ENCODE measurements at places on chromosomes 4 and X.

DNA sequence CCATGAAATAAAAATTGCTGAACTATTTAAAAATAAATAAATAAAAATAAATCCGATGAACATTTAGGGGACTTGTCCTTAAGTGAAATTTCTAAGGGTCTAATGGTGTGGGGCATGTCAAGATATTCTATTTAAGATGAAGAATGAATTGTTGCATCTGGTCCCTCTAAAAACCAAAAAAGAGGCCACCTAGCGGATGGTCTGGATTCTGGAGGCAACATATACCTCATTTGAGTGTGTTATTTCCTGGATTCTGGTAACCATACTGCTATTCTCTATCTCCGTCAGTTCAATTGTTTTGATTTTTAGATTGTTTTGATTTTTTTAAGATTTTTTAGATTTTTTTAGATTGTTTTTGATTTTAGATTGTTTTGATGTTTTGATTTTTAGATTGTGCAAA, 28.3 kb downstream of the AGTR2 start:
- DNase-seq = no peak

DNA sequence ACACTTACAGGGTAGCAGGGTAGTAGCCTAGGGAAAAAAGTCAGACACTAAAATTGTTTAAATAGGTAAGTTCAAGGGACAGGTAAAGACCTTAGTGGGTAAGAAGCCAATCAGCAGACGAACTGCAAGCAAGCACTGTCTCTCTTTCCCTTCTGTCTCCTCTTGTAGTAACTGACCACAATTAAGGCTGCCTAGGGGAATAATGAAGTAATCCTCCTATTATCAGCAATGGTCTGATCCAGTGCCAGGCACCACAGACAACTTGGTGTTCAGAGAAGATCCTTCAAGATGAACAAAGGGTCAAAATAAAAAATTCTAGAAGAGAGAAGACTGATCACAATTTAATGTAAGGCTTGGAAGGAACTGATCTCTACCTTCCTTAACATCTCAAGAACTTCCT, 62.9 kb downstream of the ELOVL6 start:
- no peak for DNase-seq

GRCh38 chr4:162401021-162401420, 237.2 kb upstream of the FSTL5 start:
- DNase-seq = no peak

DNA sequence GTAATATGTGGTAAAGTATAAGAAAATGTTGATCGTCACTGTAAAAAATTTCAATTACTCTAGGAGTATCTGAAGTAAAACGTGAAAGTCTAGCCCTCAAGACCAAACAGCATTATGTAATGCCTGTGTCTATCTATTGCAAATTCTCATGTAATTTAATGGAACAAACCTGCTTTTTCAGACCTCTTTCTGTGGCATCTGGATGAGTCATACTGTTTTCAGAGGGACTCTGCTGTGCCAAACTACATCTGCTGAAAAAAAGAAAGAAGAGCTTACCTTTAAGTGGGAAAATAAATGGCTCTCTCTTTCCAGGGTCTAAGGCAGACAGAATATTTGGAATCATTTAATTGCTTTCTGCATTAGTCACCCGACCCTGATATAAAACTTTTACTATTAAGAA, 89.8 kb upstream of the ARMCX2 start:
- no peak for DNase-seq

GRCh38 chr4:112594993-112595392, 41.7 kb downstream of the ZGRF1 start:
- DNase-seq = no peak

- no peak for DNase-seq
These were observed 1781.1 kb upstream of the TENM3 start for GRCh38 chr4:180462116-180462515.

DNA sequence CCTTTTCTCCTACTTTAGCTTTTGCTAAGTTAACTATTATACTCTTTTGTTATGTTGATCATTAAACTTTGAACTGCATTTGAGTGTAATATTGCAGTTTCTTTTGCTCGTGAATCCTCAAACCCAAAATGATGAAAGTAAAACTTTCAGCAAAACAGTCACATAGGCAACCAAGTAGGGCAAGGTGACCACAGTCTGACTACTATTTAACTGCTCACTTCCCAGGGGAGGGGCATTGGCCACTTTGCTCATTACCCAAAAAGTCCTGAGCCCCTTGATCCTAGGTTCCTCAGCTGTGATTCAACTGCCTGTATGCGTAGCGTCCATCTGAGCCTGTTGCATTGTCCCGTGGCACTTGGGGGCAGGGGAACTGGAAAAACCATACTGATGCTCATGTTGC, 17.0 kb downstream of the RBMX2 start:
- DNase-seq = no peak

DNA sequence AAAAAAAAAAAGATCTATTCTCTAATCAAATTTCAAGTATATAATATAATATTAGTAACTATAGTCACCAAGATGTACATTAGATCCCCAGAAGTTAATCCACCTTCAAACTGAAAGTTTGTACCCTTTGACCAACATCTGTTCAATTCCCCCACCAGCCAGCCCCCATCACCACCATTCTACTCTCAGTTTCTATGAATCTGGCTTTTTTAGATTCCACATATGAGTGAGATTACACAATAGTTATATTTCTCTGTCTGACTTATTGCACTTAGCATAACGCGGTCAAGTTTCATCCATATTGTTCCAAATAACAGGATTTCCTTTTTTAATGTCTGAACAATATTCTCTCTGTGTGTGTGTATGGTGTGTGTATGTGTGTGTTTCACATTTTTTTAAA, 33.7 kb upstream of the VMA21 start:
- DNase-seq = no peak

DNA sequence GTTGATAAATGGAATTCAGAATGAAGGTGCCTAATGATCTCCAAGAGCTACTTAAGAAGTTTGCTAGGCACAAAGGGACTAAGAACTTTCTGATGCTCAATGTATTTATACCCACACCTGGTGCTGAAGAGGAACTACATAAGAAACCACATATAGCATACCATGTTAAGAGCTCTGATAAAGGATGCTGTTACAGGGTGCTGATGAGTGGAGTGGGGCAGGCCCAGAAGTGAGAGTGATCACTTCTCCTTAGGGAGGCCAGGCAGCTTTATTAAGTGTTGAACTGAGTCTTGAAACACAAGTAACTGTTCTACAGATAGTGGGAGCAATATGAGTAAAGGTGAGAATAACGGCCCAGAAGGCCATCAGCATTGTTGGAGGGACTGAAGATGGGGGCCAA, 68.3 kb upstream of the CHRDL1 start:
- no peak for DNase-seq

GRCh38 chr4:69731847-69732246, 28.6 kb downstream of the SULT1B1 start:
- DNase-seq = no peak

DNA sequence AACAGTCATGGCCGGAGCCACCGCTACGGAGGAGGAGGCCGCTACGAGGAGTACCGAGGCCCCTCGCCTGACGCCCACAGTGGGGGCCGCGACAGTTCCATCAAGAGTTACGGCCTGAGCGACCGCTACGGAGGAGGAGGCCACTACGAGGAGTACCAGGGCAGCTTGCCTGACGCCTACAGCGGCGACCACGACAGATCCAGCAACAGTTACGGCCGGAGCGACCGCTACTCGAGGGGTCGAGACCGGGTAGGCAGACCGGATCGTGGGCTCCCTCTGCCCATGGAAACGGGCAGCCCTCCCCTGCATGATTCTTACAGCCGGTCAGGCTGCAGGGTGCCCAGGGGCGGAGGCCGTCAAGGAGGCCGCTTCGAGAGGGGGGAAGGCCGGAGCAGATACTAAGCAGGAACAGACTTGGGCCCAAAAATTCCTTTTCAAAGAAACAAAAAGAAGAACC, 3.1 kb downstream of the RBMXL3 start:
- no peak for DNase-seq

GRCh38 chr4:38523524-38524448, 140.2 kb upstream of the KLF3 start:
- peak; percentile 22 for DNase-seq

DNA sequence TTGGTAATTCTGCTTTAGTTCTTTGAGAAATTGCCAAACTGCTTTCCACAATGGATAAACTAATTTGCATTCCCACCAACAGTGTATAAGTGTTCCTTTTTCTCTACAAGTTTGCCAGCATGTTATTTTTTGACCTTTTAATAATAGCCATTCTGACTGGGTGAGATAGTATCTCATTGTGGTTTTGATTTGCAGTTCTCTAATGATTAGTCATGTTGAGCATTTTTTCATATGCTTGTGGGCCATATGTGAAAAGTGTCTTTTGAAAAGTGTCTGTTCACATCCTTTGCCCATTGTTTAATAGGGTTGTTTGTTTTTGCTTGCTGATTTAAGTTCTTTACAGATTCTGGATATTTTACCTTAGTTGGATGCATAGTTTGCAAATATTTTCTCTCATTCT, 25.9 kb downstream of the ENPEP start:
- no peak for DNase-seq

DNA sequence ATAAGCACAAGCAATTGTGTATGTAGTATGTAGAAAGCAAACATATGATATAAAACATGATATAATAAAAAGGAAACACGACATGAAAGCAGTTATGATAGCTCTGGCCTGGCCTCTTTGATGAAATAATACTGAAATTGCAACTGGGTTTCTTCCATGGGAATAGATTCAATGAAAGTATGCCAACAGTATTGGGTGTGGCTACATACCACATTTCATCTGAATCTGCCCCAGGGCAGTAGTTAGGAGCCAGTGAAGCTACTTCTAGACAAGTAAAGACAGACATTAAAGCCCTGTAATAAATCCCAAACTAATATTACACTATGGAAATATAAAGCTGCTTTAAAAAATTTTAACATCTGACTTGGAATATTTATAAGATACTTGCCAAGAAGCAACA, 207.3 kb downstream of the FBXW7 start:
- no peak for DNase-seq

- no peak for DNase-seq
These were observed 300.2 kb downstream of the USP46 start for GRCh38 chr4:52358883-52359321.

- no peak for DNase-seq
These were observed 22.6 kb downstream of the SLC25A4 start for GRCh38 chr4:185165605-185166063.

- DNase-seq = no peak
These were observed 33.1 kb downstream of the IL15 start for GRCh38 chr4:141669501-141669900.

- no peak for DNase-seq
These were observed 277.7 kb upstream of the FTHL17 start for GRCh38 chrX:31349515-31349914.

- DNase-seq = no peak
These were observed 604.6 kb upstream of the GRIA3 start for GRCh38 chrX:122579526-122579925.

DNA sequence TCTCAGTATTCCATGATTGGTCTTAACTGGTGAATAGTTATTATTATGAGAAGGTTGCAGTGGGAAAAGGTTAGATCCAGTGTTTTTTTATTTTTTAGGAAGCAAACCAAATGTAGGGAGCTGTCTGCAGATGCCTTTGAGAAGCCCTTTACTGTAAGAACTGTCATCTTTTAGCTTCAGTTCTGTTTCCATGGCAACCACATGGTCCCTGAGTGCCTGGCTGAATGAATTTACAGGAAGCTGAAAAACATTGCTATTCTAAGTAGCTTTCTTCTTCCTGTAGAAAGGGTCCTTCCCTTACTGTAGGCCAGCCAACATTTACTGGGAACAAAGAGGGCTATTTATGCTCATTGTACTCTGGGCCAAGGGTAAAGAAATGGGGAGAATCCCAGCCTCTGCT, 103.3 kb downstream of the DCLK2 start:
- DNase-seq = no peak

GRCh38 chr4:74055096-74055495, 16.6 kb upstream of the CXCL3 start:
- no peak for DNase-seq

DNA sequence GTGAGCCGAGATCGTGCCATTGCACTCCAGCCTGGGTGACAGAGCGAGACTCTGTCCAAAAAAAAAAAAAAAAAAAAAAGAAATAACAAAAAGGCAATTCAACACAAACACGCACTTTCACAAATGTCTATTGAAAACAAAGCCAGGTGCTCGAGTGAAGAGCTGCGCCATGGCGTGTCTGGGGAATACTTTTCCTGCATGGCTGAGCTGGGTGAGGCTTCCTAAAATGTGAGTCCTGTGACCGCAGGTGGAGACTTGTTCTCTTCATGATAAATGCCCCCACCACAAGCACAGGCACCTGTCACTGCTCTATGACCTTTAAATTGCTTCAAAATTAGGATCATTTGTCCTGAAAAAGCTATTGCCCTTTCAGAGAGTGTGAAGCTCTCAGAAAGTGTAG, 4.0 kb upstream of the ABLIM2 start:
- DNase-seq = no peak

DNA sequence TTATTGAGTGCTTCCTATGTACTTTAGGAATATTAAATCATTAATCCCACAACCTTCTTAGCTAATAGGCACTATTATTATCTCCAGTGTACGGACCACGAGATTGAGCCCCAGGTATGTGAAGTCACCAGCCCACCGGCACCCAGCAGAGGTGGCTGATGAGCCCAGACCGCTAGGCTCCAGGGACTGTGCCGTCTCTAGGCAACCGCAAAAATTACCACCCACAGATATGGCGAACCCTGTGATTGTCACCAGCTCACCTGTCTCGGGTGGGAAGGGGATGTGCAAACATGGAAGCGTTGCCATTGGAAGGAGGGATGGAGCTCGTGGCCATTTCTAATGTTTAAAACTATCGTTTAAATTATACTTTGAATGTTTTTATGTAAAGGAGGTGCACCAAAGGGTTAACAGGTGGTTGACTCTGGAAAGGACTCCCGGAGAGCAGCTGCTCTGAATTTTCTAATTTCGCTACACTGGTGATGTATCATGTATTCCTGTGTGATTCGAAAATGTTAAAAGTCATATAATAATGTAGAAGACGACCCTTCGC, 21.0 kb upstream of the JAKMIP1 start:
- no peak for DNase-seq

- DNase-seq = no peak
These were observed 137.6 kb downstream of the NPNT start for GRCh38 chr4:106032851-106033286.

- no peak for DNase-seq
These were observed 19.3 kb downstream of the ARHGEF6 start for GRCh38 chrX:136761421-136761820.

- no peak for DNase-seq
These were observed 1.3 kb upstream of the ZNF141 start for GRCh38 chr4:336099-336892.

GRCh38 chr4:137700072-137700471, 167.8 kb upstream of the PCDH18 start:
- DNase-seq = no peak

Measured in activated T-cell treated with anti-CD3 and anti-CD28 coated beads, Interleukin-2, amount 50 U/mL, for 1 hour (primary cell).